ENCODE measurements at places on chromosomes 2 and 18.
A peak's percentile ranks its signal among the peaks of the same experiment; 100 is the strongest.

- DNase-seq: no peak
Observed at GRCh38 chr18:62959481-62959880, 244.1 kb downstream of the PHLPP1 start.

- no peak for DNase-seq
Observed at GRCh38 chr2:46534589-46534988, 55.2 kb downstream of the TMEM247 start.

- no peak for DNase-seq
Observed at GRCh38 chr18:35241448-35241804, 592 bp downstream of the ZNF397 start.

DNA sequence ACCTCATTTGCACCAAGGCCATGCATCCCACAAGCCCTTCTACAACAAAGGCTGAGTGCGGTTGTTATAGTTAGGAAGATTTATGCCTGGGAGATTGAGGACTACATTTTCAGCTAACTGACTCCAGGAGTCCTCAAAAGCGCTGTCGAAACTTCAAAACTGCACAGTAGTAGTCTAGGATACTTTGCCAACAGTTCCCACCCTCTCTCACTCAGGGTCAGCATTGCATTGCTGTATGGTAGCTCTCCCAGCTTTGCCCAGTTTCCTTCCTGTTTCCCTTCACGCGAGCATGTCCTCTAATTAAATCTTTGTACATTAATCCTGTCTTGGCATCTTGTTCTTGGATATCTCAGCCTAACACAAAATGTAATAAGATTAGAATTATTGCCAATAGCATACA is 420.6 kb upstream of the UBE2E3 start:
- DNase-seq: no peak

GRCh38 chr2:89848114-89848513 is 1156.6 kb downstream of the RPIA start:
- no peak for DNase-seq

- no peak for DNase-seq
Observed at GRCh38 chr18:80124131-80124530, 15.1 kb downstream of the ADNP2 start.

DNA sequence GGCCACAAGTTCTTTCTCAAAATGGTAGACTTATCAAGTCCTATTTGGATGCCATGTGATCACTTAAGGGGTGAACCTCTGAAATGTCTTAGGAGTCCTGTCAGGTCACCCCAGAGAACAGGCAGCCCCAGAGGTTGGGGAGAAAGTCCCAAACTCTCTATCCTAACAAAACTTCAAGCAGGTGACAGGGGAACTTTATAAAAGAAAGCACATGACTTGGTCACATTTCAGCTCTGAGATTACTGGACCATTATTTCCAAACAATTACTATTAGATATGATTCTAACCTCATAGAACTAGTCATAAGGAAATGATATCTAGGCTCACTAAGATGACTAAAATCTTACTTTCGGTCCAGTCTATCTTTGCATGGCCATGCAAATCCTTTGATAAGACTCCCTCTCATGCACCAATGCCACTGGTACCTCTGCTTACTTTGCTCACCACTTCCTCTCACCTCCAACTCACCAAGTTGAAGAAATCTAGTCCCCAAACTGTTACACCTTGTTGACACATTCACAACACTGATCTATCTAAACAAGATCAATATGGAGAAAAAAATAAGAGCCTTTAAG is 107.0 kb downstream of the GALNT14 start:
- peak; percentile 24 for DNase-seq
